Activated T-cell treated with anti-CD3 and anti-CD28 coated beads, Interleukin-2, amount 50 U/mL, for 1 hour (primary cell): ENCODE measurements at places on chromosomes 7 and 10.

DNA sequence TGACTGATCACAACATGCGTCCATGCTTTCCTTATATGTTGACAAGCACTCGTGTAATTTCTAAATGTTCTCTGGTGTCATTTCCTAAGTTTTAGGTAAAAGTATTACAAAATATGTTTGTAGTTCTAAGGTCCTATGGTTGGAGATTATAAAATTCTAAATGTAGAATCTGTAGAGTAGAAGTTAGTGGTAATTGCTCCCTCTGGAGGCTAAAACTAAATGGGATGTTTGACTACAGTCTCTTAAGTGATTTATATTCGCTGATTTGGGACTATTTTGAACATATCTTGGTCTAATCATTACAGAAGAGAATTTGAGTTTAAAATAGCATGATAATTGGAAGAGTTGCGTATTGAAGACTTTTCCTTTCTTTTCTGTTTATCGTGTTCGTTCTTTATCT lies 74.1 kb downstream of the ZMYND11 start:
- no peak for DNase-seq

GRCh38 chr10:52959810-52960209 lies 187.2 kb upstream of the MBL2 start:
- DNase-seq = no peak

DNA sequence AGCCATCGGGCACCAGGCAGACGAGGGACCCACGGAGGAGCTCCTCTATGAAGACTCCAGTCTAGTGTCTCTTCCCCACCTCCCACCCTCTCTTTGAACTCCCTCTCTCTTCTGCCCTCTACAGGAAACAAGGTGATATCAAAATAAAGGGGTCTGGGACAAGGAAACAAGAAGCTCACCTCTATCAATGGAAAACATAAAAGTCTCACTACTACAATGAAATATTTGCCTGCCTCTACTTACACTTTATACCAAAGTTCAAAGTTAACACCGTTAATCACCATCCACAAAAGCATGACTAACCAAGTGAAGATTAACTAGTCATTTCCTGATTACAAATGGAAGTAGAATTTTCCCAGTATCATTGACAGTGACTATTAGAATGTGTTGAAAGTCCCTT lies 82.2 kb downstream of the PARD3 start:
- DNase-seq = no peak

- no peak for DNase-seq
These were observed 15.1 kb downstream of the LRRC20 start for GRCh38 chr10:70367195-70367796.

- no peak for DNase-seq
These were observed 23.6 kb downstream of the BZW2 start for GRCh38 chr7:16669581-16669980.

DNA sequence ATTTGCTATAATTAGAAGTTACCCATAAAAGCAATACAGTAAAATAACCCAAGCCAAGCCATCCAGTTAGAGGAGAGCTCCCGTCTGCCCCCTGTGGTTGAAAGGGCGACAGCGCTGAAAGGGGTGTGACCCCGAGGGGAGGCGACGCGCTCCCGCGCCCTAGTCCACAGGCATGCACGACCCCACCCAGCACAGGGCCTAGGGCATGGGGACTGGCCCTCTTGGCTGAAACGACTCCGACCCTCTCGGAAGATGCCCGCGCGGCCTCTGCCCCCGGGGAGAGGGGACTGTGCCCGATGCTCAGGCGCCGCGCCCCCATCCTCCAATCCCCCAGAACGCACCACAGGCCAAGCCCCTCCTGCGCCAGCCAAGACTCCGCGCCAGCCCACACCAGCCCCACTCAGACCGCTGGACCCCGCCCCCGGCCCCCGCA lies 64.0 kb downstream of the CSGALNACT2 start:
- peak; percentile 60 for DNase-seq

DNA sequence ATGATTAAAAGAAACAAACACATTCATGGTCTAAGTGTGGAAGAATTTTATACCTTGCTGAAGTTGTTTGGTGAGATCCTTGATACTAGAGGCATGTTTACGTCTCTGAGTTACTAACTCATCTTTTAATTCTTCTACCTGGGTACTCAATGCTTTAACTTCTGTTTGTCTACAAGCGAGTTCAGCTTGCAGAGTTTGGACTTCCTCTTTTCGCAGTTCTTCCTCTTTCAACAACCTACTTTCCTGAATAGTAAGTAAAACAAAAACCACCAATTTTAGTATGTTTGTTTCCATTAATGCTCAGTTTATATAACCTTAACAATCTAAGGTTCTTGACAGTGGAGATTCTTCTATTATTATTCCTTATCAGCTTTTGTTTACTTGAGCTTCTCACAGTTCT lies 42.9 kb downstream of the CCDC186 start:
- DNase-seq = no peak

DNA sequence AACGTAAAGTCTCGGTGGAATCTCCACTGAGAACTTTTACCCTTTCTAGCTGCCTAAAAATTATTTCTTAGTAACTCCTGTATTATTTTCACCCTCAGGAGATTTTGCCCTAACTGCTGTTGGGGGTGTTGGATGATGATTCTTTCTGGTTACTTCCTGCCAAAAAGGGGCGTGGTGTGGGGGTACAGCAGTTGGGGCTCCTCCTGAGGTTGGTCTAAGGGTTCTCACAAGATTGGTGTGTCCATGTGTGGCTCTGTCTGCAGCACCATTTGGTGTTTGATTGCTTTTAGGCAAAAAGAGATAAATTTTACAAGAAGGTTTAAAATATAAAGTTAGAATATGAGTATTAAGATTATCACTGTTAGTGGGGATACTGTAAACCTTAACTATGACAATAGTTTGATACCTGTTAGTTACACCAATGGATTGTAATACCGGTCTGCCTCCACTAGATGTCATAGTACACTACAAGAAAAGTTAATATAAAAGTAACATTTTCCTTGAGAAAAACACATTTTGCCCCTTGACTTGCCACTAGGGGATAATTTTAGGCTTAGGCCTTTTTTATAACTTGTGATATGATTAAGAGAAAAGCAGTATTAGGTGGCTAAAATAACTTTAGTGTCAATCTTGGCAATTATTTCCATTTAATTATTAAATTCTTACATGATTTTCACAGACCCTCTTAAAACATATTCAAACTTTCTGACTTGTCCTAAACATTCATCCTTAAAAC lies 928.7 kb downstream of the IPMK start:
- DNase-seq = no peak

DNA sequence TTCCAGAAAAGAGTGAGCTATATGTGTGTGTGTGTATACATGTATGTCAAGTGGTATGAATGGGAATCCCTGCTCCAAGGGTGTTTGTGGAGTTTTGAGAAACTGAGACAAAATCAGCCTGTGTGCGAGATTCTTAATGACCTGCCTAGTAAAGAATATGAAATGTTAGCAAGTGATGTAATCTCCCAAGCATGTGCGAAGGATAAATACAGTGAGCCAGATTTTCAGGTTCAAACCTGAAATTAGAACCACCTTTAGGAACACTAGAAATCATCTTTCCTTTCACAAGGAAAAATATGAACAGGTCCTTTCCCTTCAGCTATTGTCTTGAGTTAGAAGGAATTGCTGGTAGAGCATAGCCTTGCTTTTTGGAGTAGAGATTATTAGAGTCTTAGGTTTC lies 457.6 kb downstream of the LRMDA start:
- no peak for DNase-seq

DNA sequence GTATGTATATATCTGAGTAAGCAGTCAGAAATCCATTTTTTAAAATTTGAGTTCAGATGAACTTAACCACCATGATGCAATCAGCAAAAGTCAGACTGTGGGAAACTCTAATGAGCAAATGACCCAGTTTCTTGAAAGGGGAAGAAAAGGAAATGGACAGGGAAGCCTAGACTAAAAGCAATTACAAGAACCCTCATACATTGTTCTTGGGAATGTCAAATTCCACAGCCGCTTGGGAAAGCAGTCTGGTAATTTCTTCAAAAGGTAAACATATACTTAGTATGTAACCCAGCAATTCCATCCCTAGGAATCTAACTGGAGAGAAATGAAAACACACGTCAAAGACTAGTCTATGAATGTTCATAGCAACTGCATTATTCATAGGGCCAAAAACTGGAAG lies 16.4 kb upstream of the FOXK1 start:
- no peak for DNase-seq

- DNase-seq = no peak
These were observed 93.5 kb downstream of the SND1 start for GRCh38 chr7:127745445-127745844.

DNA sequence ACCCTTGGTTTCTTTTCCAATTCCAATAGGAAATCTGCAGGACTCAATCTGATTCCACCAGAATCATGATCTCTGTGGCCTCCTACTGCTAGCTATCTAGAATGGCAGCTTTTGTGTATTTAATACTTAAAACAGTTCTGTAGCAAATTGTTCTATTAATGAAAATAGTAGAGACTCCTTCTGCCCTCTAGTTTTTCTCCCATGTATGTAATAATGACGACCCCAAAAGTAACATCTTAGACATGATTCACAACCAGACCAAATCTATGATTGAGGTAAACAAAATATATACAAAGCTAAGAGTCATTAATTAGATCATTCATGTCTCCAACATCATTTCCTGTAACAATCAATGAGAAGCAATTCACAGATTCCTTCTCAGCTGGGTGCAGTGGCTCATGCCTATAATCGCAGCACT lies 259.1 kb upstream of the MKLN1 start:
- DNase-seq = no peak

GRCh38 chr10:112160834-112161233 lies 22.7 kb downstream of the GPAM start:
- no peak for DNase-seq

DNA sequence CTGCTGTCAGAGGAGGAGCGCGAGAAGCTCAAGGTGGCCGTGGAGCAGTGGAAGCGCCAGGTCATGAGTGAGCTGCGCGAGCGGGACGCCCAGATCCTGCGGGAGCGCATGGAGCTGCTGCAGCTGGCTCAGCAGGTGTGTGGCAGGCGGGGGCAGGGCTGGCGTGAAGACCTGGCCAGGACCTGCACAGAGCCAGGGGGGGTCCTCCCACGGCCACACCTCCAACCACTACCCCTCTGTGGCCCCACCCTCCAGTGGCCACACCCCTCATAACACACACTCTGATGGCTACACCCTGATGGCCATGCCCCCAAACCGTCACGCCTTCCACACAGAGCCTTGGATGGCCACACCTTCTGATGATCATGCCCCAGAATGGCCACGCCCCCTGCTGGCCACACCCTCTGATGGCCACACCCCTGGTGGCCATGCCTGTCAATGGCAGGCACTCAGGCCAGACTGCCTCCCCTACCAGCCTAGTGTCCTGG lies 23.4 kb upstream of the DPYSL4 start:
- DNase-seq = peak; percentile 45

DNA sequence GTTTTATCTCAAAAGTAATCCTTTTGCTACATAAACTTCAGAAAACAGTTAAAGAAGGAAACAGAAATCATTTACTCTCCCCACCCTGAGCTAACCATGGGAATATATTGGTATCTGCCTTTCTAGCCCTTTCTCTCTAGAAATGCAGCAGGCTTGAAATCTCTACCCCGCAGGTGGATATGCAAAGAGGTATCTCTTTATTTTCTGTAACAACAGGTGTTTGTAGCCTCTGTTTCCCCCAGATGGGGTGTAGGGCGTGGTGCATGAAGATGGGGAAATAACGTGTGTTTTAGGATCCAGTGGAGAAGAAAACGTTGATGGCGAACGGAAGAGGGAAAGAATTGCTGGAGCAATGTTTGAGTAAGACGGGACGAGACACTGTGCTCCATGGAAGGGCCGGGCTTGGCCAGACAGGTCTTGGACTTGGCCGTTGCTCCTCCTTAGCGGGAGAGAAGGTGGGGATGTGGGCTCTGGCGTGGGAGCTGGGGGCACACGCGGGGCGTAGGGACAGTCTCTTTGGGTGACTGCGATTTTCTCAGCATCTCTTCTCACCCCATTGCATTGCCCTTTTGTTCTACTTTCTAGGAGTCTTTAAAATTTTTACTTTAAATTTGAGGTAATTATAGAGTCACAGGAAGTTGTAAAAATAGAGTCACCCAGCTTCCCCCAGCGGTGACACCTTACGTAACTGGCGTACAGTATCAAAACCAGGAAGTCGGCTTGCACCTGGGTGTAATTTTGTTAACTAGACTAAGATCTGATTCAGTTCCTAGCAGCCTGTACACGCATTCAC lies 82.9 kb downstream of the ELFN1 start:
- DNase-seq = no peak

GRCh38 chr7:135204876-135205275 lies 6.5 kb downstream of the WDR91 start:
- no peak for DNase-seq
